Left kidney (tissue), 8 donors: ENCODE measurements at places on chromosomes 1 and 21. TPM values are rescaled to one million over a fixed set of nuclear protein-coding genes. Genes with fewer than 3 reads are reported as not detected.

DNA sequence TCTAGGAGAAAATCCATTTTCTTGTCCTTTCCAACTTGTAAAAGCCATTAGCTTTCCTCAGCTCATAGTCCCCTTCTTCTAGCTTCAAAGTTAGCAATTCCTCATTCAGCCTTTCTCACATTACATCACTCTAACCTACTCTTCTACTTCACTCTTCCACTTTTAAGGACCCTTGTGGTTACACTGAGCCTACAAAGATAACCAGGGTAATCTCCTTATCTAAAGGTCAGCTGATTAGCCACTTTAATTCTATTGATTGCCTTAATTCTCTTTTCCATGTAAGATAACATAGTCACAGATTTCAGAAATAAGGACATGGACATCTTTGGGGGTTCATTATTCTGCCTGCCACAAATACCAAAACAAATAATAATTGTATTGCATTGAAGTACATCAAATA is 8.5 kb upstream of the SPATA6 start:
- DNase-seq: no peak

GRCh38 chr1:241627453-241628259 is 12.5 kb downstream of the CHML start:
- no peak for DNase-seq

- DNase-seq: no peak
Measured at GRCh38 chr1:201970334-201971159, 11.9 kb upstream of the RNPEP start.

DNA sequence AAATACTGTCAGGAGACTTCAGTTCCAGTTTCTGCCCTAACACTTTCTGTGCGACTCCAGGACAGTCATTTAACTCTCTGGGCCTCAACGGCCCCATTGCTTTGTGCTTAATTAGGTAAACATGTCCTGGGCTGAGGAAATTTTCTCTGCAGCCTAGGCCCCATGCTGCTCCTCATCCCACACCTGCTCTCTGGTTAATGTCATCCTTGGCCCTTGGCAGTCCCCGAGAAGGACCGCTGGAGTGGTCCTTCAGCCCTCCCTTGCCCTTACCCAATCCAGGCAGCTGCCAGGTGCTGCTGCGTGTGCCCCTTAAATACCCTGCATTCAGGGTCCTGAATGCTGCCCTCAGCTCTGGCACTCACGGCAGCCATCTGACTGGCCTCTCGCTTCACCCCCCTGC is 18.7 kb downstream of the UBL4B start:
- no peak for DNase-seq

ADGRL2 gene
- polyA plus RNA-seq: 180 TPM

- DNase-seq: no peak
Measured at GRCh38 chr1:152325111-152325510, at the start of gene FLG. TSS of gene FLG (minus strand) at chr1:152325239. CDS start at chr1:152315456, 9,783 bp downstream.

DNA sequence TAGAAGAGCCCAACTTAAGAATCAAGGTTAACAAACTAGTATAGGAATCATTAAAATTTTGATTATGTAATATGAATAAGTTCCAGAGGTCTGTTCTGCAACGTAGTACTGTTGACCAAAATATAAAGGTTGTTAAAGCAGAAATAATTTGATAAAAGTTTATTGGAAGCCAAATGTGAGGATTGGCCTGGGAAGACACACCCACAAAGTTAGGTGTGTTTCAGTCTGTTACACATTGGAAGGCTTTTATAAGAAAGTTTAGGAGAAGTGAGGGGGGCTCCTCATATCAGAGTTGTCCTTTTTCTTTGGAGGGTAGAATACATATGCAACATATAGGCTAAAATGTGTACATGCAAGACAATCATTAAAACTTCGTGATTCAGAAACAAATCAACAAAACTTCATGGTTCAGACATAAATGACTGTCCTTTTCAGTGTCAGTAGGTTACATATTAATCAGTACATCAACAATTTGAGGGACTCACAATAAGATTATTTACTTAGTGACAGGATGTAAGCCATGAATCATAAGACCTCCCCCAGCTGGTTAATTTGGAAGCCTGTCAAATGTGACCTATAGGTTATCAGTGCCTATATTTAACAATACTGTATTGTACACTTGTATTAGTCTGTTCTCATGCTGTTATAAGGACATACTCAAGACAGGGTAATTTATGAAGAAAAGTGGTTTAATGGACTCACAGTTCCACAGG is 245.0 kb upstream of the B3GALT2 start:
- no peak for DNase-seq

GNG12 gene
- polyA plus RNA-seq: 105 TPM

ILDR2 gene
- 20.6 TPM for polyA plus RNA-seq

DNA sequence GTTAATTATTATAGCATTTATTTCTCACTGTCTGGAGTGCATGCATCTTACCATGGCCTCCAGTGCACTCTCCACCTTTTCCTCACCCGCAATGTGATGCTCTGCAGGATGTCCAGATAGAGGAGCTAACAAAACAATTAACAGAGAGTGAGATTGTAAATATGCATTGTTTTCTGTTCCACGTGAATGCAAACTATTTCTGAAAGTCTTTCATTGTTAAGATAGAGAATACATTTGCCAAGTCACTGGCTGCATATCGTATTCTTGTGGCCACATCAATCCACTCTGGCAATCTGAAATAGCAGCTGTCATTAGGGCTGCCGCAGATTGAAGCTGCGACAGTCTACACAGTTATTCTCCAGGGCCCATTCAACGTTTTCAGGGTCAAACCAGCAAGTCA is 143.8 kb downstream of the DUSP10 start:
- no peak for DNase-seq

DNA sequence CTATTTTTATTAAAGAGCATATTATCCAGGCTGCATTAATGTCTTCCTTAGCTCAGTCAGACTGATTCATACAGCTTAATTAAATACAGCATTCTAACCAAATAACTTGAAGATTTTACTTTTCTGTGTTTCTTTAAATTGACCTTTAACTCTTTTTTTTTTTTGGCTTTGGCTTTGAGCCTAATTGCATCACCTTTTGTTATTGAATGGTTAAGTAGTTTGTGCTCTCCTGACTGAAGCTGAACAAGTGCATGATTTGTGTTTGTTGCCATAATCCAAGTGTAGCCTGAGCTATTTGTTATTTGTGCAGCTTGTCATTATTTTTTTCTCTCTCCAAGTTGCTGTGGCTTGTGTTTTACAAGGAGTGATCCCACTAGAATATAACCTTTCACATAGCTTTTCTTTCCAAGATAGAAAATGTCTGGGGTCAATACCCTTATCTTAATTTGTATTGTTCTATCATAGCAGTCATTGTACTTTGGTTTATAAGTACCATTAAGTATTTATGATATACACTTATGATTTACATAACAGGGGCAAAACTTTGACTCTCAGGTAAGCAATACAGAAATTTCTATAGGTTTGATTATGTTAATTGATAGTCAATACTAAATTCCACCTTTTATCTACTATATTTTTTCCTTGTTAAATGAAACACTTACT is 31.6 kb downstream of the CDC14A start:
- no peak for DNase-seq

GRCh38 chr1:75174031-75174760 is 40.0 kb downstream of the LHX8 start:
- DNase-seq: no peak

DNA sequence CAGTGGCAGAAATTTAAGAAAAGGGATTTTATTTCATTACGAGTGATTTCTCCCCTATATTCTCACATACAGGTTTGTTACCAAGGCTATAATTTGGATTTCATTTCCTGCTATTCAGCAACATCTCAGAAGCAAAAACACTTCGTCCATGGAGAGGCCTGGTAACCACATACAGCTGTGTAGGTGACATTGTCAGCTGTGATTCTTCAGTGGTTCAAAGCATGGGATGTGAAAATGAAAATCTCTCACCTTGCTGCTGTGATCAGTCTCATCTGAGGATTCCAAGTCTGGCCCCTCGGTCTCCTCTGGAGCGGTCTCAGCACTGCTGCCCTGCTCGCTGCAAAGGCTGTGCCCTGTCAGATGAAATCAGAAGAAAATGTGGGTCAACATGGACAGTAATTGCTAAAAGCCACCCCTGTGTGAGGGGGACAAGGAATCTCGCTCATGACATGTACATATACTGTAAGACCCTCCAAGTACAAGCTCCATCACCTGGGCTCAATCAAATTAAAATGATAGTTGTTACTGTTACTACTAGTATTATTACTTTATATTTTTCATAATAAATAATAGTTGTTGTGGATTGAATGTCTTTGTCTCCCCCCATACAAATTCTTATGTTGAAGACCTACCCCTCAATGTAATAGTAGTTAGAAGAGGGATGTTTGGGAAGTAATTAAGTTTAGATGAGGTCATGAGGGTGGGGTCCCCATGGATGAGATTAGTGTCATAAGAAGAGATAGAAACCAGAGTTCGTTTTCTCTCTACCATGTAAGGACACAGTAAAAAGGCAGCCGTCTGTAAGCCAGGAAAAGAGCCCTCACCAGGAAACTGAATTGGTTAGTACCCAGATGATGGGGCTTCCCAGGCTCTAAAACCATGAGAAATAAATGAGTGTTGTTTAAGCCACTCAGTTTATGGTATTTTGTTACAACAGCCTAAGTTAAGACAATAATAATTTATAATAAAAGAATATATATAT is 126.7 kb upstream of the KRTAP19-8 start:
- no peak for DNase-seq

DNA sequence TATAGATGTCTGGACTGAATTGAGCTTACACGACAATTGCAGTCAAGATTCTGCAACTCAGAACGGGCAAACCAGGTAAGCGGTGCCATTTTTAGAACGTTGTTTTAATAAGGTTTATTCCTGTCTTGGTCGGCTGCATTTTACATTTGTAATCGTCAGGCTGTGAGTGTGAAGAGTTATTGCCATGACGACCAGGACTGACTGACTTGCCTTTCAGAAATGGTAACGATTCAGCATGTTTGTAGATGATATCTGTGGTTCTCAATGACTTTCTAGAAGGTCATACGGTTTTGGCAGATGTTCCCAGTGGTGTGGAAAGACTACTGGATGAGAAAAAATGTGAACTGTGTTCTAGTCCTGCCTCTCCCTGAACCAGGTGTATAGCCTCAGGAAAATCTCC is 271.3 kb upstream of the B3GALT2 start:
- no peak for DNase-seq

KCNT2 gene
- 12.5 TPM for polyA plus RNA-seq

SLC44A5 gene
- 16.4 TPM for polyA plus RNA-seq

- DNase-seq: no peak
Measured at GRCh38 chr1:209815490-209815889, 9.5 kb upstream of the IRF6 start.
